ENCODE measurements at places on chromosomes 4 and X. TPM values are rescaled to one million over a fixed set of nuclear protein-coding genes. Genes with fewer than 3 reads are reported as not detected.

- DNase-seq = peak; percentile 69
These were observed 1.3 kb downstream of the PCDH7 start for GRCh38 chr4:30721185-30722091.

GRCh38 chrX:68556036-68556435 lies 57.2 kb downstream of the YIPF6 start:
- no peak for DNase-seq

GRCh38 chrX:110836451-110836850 lies 40.8 kb upstream of the CHRDL1 start:
- no peak for DNase-seq

GRCh38 chr4:142901166-142901662 lies 55.1 kb upstream of the INPP4B start:
- DNase-seq = no peak

GRCh38 chrX:134023851-134024281 lies 38.5 kb upstream of the GPC3 start:
- no peak for DNase-seq

DNA sequence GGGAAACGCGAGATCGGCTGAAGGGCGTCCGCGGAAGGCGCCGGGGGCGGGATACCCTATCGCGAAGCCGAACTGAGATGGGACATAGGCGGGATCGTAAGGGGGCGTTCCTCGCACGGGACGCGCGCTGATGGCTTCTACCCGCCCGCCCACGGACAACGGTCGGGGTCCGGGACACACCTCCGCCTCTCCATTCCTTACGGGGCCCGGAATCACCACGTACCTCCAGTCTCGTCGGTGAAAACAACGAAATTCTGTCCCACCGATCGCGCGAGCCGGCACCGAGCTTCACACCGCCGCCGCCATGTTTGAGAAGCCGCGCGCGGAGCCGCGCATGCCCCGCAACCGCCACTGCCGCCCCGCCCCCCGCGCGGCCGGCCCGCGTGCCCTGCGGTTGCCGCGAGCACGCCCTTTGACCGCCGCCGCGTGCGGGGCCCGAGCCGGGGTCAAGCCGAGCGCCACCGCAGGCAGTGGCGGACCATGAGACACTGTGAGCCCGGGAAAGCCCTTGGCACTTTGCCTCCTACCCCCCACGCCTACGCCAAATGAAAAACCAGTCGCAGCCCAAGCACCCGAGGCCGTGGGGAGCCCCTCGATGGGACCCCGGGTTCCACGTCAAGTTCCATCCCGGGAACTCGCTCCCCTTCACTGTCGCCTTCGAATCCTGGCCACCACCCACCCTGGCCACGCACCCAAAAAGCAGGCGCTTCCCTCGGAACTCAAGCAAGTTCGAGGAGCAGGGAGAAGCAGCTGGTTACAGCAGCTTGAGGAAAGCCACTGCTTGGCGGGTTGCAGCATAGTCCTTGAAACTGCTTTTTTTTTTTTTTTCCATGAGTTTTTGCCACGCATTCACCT lies at the start of gene SCML2:
TSS of gene SCML2 (minus strand) at position 320 of the 855 bp plus-strand sequence. CDS start 20,617 bp downstream, outside the sequence.
- peak; percentile 68 for DNase-seq

DNA sequence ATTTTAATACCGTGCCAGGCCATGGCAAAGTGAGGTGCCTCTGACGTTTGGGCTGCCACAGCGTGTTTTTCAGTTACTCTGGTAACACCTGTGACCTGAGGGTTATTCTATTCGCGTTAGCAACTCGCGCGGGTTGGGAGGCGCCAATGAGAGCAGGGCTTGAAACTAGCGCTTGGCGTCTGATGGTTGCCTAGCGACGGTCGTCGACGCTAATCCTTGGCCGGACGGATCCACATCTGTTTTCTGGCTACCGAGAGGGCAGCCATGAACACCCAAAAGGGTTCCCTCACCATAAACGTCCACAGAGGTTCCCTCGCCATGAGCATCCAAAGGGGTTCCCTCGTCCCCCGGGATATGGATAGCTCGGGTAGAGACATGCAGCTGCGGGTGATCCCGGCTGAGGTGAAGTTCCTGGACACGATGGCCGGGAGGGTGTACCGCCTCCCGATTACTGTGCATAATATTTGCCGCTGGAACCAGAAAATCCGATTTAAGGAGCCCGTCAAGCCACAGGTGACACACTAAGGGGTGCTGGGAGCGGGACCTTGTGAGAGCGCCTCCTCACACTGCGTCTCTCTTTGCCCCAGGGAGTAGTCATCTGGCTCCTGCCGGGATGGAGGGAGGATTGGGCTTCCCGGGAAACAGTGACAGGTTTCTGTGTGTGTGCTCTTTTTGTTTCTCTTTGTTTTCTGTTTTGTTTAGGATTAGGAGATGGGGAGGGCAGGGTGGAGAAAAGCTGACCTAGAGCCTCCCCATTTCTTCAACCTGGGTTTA lies at the start of gene CFAP47:
TSS of gene CFAP47 (plus strand) at position 199 of the 774 bp plus-strand sequence. CDS start at position 265, 66 bp downstream.
- DNase-seq = peak; percentile 69

DNA sequence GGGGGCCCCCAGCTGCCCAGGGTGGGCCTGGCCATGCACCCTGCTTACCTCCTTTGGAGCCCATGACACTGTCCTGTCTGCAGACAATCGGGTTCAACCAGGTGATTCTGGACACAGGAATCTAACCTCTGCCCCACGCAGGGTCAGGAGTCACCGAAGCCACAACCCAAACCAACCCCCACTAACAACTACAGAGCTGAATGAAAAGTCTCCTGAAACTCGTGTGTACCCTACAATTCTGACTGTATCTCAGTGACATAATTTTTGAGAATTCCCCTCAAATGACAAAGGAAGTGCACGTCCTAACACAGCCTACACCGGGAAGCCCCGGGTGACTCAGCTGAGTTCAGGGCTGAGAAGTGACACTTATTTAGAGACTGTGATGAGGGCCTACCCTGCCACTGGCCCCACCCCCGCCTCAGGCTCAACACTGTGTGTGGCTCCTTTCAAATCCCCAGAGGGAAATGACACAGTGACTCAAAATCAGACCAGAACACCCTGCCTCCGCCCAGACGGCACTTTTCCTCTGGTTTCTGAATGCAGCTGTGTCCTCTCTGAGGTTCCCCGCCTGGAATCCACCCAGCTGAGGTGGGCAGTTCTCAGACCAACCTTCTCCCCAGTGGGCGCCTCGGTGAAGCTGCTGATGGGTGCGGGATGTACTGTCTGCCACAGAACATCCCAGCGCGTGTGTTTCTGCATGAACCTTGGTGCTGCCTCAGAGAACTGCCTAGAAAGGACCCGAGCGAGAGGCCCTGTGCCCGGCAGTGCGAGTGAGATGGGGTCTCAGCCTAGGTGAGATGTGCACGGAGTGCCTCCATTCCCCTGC lies 9.9 kb downstream of the TNIP2 start:
- DNase-seq = no peak

- DNase-seq = no peak
These were observed 33.2 kb upstream of the YTHDC1 start for GRCh38 chr4:68383115-68383514.

GRCh38 chrX:154505734-154506133 lies 10.3 kb downstream of the FAM3A start:
- DNase-seq = no peak

- DNase-seq = no peak
These were observed 137.9 kb downstream of the PJA1 start for GRCh38 chrX:69027181-69028005.

DNA sequence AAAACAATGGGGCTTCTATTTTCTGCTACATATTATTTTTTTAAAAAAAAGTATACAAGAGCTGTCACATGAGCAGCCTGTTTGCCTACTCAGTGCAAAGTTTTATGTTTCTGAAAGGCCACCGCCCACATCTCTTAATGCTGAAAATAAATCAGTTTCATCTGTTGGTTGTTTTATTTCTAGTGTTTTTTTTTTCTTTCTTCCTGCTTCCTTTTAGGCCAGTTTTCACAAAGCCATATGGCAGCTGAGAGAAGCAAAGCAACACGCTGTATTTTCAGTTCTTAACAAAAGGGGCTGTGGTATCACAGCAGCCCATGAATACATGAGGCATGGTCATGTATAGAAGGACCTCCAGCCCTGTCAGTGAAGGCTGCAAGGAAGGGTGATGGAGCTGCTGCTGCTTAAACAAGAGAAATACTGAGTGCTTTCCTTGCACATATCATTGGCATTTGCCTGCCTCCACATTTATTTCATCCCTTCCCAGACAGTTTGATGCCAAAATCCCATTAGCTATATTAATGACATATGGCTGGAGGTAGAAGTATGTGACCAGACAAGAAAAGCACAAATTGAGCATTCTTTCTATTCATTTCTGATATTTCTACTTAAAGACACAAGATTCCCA lies 172.5 kb downstream of the PCDH18 start:
- no peak for DNase-seq

GRCh38 chrX:109997786-109998452 lies 5.0 kb upstream of the TMEM164 start:
- DNase-seq = no peak

GRCh38 chrX:47384502-47384901 lies 14.1 kb downstream of the ZNF157 start:
- no peak for DNase-seq

- no peak for DNase-seq
These were observed 6.6 kb downstream of the TIMM17B start for GRCh38 chrX:48890934-48891401.

The TEX11 gene
- total RNA-seq = not detected

The SSX4 gene
- total RNA-seq = not detected

The GLRA3 gene
- not detected for total RNA-seq

The THAP9 gene
- 3.8 TPM for total RNA-seq

The TMPRSS11B gene
- not detected for total RNA-seq

The MTTP gene
- 0.20 TPM for total RNA-seq

The CENPU gene
- 1.7 TPM for total RNA-seq

The KCNIP4 gene
- not detected for total RNA-seq
